ENCODE measurements at places on chromosomes 2 and 18.

- DNase-seq: no peak
Measured at GRCh38 chr2:120299561-120299960, 46.4 kb upstream of the INHBB start.

GRCh38 chr2:155377266-155377680 is 678.8 kb downstream of the KCNJ3 start:
- peak; percentile 64 for DNase-seq

GRCh38 chr2:11712866-11713265 is 33.6 kb upstream of the LPIN1 start:
- DNase-seq: no peak

- DNase-seq: no peak
Measured at GRCh38 chr18:48727681-48728080, 188.8 kb downstream of the CTIF start.

- peak; percentile 77 for DNase-seq
Measured at GRCh38 chr2:32947484-32948143, 861 bp downstream of the LTBP1 start.

- no peak for DNase-seq
Measured at GRCh38 chr2:207150284-207150683, 15.5 kb downstream of the KLF7 start.

GRCh38 chr18:11909591-11910026 is 1.5 kb upstream of the MPPE1 start:
- DNase-seq: no peak

DNA sequence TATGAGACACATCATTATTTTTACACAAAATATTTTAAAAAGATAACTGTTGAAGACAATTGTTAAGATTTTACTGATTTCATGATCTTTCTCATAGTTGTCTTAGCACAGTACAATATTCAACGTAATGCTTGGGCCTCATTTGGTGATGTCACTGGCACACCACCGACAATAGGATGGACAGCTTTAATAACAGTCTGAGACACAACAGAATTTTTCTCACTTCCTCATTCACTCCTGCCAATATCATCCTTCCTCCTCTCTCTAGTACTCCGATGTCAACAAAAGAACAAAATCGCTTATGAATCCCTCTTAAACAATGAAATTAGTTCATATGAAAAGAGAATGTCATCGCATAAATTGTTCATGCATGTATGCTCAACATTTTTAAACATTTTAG is 461.9 kb upstream of the CDH7 start:
- DNase-seq: no peak

GRCh38 chr2:47016172-47016913 is 100.7 kb upstream of the MCFD2 start:
- DNase-seq: peak; percentile 57

GRCh38 chr2:73640511-73640911 is 1.7 kb downstream of the NAT8 start:
- DNase-seq: no peak

GRCh38 chr18:44716697-44717163 is 36.0 kb downstream of the SETBP1 start:
- DNase-seq: no peak

DNA sequence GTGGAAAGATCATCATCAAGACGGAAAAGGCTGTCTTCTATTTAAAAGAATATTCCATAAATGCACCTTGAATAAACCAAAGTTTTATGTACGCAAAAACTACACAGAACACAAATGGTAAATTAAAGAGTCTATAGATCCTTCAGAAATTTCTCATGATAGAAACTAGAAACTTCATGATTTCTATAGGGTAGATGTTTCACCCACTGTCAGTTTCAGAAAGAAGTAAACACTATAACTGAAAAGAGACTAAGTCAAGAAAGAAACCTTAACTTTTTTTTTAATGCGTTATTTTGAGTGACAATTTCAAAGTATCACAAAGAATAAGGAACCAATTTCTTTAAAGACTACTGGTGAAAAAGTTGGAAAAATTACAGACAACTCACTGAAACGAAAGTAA is 41.9 kb upstream of the CHAC2 start:
- DNase-seq: no peak

DNA sequence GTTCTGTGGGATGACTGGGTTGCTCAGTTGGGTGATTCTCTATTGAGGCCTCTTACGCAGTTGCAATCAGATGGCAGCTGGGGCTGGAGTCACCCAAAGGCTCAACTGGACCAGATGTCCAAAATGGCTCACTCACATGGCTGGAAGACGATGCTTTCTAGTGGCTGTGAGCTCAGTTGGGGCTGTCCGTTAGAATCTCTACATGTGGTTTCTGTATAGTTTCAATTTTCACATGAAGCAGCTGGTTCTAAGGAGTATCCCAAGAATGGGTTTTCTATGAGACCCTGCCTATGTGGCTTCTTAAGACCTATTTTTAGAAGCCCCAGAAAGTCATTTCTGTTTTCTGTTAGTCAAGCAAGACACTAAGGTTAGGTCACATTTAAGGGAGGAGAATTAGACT is 4.4 kb downstream of the XRCC5 start:
- no peak for DNase-seq

GRCh38 chr2:28607730-28608499 is 112.1 kb downstream of the PLB1 start:
- peak; percentile 43 for DNase-seq

DNA sequence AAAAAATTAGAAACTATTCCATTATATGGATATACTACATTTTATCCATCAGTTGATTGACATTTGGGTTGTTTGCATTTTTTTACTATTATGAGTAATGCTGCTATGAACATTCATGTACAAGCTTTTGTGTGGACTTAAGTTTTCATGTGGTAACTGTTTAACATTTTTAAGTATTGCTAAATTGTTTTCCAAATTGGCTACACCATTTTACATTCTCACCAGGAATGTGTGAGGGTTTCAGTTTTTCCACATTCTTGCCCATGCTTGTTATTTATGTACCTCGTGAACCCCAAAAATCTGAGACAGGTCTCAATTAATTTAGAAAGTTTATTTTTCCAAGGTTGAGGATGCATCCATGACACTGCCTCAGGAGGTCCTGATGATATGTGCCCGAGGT is 3.1 kb upstream of the TXNL4A start:
- DNase-seq: no peak

- peak; percentile 24 for DNase-seq
Measured at GRCh38 chr2:72718876-72719275, 107.0 kb downstream of the EXOC6B start.

DNA sequence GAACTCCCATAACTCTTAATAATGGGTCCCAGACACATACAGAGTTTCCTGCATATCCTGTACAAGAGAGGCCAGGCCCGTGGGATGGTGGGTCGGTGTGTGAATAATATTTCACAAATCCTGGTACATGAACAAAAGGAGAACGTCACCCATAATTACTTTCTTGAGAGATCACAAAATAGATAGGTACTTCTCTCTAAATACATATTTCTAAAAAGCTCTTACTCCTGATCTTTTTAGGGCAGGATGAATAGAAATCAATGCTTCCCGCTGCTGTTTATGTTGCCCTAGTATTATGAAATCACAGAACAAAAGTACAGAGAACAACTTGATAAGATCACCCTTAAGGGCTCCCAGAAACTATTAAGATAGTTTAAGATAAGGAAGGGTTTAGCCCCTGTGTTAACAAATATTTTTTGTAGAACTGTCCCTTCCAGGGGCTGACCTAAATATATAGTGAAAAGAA is 5.4 kb downstream of the IRS1 start:
- DNase-seq: no peak

DNA sequence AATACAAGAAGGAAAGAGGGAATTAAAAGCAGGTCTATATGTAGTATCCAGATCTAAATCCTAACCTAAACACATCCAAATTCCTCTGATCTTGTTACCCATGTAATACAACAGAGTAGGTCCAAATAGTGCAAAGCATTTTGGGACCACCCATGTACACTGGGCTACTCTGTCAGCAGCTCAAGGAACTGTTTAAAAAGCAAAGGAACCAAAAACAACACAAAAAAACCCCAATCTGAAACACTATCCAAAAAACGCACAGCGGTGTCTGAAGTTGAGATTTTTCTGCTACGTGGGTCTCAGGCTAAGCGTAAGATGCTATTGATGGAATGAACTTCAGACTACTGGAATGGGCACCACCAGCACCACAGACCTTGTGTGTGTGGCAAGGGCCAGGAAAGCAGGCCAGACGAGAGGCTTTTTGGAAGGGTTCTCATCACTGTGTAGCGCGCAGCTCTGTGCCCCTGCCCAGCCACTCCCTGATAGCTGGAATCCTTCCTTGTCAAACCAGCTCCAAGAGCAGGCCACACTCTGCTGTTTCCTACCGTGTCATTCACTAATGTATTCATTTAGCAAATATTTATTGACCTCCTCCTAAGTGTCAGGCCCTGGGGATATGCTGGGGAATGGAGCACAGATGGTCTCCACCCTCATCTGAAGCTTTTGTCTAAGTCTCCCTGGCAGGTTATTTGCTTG is 101.4 kb downstream of the COLEC12 start:
- no peak for DNase-seq

- DNase-seq: no peak
Measured at GRCh38 chr2:120948662-120949011, 213.0 kb downstream of the GLI2 start.

DNA sequence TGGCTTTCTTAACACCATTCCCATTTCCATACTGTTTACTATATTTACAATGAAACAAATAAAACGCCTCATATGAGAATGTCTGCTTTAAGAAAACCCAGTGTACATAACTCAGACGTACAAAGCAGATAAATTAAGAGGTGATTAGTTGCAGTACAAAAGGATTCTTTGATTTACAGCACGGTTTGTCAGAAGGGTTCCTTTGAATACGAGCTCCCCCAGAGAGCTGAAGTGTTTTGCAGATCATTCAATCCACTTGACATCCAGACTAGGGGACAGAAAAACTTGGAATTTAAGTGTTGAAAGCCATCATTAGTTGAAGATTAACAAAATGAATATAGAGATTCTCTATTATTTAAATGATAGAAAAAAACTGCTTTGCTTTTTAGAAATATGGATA is 72.5 kb downstream of the RAPGEF4 start:
- DNase-seq: no peak

DNA sequence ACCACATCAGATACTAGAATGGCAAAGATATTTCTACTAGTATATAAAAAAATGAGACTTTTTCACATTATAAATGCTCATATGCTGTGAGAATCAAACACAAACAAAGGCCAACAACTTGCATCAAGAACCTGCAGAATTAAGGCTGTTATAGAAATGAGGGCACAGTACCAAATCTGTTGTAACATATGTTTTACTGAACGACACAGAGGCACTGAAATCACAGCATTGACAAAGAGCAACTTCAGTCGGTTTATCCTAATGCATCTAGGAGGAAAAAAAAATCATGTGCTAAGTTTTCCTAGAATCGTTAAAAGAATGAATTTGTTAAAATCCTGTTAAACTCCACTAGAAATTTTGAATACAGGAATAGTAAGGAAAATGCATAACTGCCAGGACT is 617.4 kb upstream of the NETO1 start:
- DNase-seq: no peak

GRCh38 chr18:69636529-69637301 is 236.0 kb downstream of the DOK6 start:
- peak; percentile 66 for DNase-seq

- no peak for DNase-seq
Measured at GRCh38 chr2:230696670-230697069, 16.0 kb upstream of the CAB39 start.

DNA sequence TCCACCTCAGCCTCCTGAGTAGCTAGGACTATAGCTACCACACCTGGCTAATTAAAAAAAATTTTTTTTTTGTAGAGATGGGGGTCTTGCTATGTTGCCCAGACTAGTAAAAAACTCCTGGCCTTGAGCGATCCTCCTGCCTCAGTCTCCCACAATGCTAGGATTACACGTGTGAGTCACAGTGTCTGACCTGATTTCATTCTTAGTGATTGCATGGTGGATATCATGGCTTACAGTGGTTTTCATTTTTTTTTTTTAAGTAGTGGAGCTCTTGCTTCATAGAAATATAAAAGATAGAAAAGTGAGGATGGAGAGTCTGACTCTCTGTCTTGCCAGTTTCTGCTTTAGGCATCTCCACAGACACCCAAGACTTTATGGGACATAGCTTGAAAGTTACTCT is 83.6 kb downstream of the CDC42EP3 start:
- DNase-seq: no peak

DNA sequence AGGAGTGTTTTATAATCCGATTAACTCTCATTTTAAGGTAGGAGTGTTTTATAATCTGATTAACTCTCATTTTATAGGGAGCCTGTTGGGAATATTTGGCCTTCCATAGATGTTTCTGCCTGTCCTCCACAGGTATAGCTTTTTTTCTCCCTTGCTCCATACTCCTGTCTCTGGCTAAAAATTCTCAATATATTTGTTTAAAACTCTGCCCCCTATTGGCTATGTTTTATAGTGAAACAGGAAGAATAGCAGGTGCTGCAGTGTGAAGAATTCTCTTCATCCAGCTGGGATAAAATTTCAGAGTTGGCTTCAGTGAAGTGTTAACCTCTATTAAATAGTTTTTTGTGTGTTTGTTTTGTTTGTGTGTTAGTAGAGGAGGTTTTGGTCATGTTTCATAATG is 1046.0 kb upstream of the TMEFF2 start:
- peak; percentile 82 for DNase-seq

DNA sequence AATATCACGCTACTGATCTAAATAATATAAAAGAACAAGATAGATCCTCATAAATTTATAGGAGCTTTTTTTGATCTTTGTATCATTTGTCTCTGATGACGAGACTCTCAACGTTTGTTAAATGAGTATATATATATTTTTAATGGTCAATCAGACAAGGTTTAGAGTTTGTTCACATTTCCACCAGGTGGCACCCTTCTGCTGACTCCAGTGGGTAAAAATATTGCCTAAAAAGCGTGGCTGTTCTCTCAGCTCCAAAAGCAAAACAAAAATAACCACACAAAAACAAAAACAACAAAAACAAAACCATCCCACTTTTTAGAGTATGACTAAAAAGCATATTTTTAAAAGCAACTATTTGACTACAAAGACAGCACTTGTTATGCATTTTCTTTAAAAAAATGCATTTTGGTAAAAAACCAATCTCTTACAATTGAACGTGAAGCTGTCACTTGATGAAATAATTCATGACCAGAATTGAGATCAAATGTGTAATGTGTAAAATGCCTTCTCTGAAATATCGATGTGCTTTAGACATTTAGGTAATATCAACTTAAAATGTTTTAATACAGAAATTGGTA is 723.2 kb downstream of the DPP10 start:
- peak; percentile 57 for DNase-seq

- DNase-seq: no peak
Measured at GRCh38 chr18:26470011-26470637, 78.2 kb downstream of the KCTD1 start.

- no peak for DNase-seq
Measured at GRCh38 chr2:154394600-154394999, 303.9 kb upstream of the KCNJ3 start.

GRCh38 chr2:229300790-229301189 is 29.7 kb upstream of the PID1 start:
- no peak for DNase-seq

DNA sequence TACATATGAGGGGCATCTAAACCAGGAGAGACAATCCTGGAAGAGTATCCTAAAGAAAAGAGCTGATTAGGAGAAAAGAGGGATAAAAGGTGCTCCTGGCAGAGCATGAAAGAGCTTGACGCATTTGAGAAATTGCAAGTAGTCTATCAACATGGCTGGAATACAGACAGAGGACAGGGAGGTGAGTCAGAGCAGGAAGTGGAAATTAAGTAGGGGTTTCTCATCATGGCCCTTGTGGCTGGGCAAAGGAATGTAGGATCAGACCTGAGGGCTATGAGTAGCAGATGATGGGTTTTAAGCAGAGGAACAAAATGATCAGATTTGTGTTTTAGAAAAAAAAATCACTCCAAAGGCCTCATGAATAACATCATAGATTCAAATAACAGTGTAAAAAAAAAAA is 49.2 kb upstream of the UGP2 start:
- DNase-seq: no peak

- no peak for DNase-seq
Measured at GRCh38 chr2:157181234-157181633, 76.3 kb upstream of the GALNT5 start.

Measured in GM23338 (cell line).